ENCODE measurements at places on chromosomes 3 and 15.

- DNase-seq = no peak
These were observed 12.5 kb downstream of the FAM162A start for GRCh38 chr3:122396511-122396910.

- DNase-seq = no peak
These were observed 1106.4 kb downstream of the SI start for GRCh38 chr3:163971861-163972260.

DNA sequence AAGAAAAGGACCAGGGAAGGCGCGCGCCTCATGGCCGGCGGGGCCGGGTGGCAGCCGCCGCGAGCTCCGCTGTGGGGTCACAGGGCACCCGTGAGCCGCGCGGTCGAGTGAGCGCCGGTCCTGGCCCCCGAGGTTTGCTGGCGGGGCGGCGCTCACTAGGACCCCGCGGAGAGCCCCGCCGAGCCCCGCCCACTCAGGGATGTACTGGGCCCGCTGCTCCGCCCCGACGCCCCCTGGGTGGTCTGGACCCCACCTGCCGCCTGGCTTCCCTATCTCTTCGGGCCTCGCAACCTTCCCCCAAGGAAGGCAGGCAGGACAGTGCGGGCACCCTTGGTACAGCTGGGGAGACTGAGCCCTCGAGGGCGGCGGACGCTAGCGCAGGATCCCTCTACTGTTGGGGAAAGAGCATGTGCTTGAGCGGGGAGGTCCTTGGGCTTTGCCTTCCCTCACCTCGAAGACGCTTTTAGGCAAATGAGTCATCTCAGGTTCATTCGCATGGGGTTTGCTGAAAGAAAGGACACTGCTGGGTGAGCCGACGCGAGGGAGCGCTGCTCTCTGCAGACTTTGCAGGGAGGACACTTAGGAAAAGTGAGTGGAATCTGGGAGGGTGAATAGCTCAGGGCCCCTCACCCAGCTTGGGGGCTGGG is at the start of gene CHRNB4:
Gene CHRNB4 (minus strand): TSS at position 109 of the 647 bp plus-strand sequence. CDS start 77 bp downstream, at position 32.
- DNase-seq = no peak

DNA sequence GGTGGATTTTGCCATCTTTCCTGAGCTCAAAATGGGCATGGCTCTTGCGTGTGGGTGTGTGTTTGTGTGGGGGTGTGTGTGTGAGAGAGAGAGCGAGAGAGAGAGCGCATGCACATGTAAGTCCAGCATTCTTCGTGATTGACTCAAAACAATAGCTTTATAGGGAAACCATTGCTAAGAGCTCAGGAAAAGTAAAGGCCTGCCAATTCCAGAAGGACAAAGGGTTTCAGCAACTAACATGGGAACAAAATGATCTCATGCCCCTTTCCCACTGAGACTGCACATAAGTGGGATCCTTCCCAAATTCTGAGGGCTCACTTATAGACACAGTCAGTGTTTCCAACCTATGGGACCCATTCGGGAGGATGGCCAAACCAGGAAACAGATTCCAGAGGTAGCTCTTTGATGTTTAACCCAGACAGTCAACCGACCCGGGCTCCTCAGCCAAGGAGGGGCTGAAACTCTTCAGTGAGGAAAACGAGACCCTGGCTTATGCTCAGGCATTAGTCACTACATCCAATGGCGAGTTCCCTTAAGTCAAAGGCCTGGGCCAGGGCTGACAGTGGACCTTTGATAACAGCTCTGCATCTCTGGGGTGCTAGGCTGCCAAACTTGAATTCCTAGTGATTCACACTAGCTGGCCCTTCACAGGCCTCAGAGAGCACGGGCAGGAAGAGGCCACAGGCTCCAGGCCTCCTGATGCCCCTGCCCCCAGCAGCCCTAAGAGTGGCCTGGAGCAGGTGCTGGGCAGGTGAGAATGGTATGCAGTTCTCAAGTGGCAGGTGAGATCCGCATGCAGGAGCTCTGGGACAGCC is 305.0 kb upstream of the C2CD4B start:
- DNase-seq = no peak

GRCh38 chr3:190780524-190780923 is 82.0 kb downstream of the GMNC start:
- no peak for DNase-seq

- no peak for DNase-seq
These were observed 148.0 kb upstream of the OSTN start for GRCh38 chr3:191051037-191051436.

DNA sequence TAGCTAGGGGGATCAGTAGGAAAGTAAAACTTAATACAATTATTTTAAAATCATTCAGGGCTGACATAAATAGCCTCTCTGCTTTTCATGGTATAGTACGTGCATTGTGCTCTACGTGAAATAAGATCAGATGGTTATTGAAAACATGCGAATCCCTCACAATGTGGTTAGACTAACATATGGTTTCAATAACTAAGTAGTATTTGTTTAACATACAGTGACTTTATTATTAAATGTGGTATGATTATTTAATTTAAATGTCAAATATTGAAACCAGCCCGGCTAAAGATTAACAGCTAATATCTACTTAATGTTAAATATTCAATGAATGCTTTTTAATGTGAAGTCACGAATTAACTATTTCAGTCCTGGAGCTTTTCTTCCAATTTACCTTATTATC is 473.9 kb upstream of the THBS1 start:
- no peak for DNase-seq

GRCh38 chr3:37456270-37456708 is 281.9 kb upstream of the LRRFIP2 start:
- no peak for DNase-seq

- DNase-seq = no peak
These were observed 11.3 kb upstream of the PYGO1 start for GRCh38 chr15:55599439-55599838.

DNA sequence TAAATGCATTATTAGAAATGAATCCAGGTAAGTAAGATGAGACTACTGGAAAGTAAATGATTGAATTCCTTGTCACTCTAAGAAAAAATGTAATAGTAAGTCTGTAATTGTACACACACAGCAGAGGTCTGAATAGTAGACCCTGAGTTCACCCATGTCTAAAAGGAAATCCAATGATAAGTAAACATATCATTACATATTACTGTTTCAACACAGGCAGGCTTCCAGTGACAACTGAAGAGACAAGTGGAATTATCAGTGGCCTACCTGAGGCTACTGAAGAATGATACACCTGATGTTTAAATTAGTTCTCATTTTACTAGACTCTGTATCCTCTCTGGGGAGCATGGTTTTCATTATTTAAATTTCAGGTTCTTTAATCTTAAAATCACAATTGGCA is 6.2 kb upstream of the CCNL1 start:
- no peak for DNase-seq

DNA sequence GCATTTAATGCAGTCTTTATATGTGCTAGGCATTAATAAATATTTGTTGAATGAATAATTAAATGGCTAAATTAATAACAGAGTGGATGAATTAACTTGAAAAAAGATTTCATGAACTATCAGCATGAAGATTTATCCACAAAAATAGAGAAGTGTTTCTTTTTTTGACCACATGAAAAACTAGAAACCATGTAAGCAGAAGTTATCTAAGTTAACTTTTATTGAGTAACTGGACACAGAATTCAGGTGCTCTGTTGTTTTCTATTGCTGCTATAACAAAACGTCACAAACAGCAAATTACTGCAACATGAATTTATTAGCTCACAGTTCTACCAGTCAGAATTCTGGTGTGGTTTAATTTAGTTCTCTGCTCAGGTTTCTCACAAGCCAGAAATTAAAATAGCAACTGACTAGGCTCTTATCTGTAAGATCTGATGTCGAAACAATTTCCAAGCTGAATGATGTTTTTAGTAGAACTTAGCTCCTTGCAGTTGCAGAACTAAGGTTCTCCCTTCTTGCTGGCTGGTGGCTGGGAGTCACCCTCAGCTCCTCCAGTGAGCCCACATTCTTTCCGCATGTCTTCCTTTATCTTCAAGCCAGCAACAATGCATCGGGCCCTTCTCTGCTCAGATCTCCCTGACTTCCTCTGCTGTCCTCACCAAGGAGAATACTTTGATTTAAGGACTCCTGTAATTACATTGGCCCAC is 810.2 kb upstream of the ALCAM start:
- no peak for DNase-seq

- no peak for DNase-seq
These were observed 30.2 kb downstream of the MUC20 start for GRCh38 chr3:195750797-195751520.

DNA sequence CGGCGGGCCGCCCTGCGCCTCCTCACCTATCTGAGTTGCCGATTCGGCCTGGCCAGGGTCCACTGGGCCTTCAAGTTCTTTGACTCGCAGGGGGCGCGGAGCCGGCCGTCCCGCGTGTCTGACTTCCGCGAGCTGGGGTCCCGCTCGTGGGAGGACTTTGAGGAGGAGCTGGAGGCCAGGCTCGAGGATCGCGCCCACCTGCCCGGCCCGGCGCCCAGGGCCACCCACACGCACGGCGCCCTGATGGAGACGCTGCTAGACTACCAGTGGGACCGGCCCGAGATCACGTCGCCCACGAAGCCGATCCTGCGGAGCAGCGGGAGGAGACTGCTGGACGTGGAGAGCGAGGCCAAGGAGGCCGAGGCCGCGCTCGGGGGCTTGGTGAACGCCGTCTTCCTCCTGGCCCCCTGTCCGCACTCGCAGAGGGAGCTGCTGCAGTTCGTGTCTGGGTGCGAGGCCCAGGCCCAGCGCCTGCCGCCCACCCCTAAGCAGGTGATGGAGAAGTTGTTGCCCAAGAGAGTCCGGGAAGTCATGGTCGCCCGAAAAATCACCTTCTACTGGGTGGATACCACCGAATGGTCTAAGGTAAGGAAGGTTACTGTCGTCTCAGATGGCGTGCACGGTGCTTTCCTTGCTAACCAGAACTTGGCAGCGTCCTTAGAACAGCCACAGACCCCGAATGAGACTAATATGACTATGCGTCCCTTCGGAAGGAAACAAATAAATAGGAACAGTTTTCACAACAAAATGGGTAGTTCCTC is 567 bp downstream of the TICRR start:
- DNase-seq = peak; percentile 17

GRCh38 chr3:48546203-48546829 is 10.3 kb downstream of the PFKFB4 start:
- DNase-seq = no peak

DNA sequence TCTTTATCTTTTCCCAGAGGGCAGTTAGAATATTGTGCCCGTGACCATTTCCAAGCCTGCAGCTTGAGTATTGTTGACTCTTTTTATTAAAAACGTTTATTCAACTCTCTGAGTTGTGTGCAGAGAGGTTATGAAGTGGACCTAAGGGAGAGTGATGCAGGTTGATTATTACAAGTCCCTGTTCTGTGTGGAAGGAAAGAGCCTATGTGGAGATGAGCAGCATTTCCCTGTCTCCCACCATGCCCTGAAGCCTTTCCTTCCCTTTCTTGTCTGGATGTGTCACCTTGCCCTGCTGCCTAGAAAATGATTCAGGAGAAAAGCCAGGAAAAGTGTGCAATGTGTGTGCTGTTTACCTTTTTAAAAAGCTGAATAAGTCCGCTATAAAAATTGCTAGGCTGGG is 19.4 kb downstream of the ZPLD1 start:
- no peak for DNase-seq

DNA sequence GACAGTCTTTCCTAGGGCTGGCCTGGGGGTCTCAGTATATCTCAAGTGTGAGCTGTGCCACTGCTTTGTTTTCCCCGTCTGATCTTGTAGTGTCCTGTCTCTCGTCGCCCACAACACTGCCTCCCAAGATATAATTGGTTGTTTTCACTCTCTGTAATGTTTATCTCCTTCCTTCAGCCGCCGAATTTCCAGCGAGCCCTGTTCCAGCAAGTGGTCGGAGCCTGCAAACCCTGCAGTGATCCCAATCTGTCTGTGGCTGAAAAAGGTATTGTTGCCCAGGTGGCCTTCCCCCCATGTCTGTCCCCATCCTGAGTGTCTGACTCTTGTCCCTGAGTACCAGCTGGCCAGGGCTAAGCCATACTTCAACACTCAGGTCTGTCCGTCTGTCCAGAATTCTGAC is 9.5 kb upstream of the MANF start:
- no peak for DNase-seq

DNA sequence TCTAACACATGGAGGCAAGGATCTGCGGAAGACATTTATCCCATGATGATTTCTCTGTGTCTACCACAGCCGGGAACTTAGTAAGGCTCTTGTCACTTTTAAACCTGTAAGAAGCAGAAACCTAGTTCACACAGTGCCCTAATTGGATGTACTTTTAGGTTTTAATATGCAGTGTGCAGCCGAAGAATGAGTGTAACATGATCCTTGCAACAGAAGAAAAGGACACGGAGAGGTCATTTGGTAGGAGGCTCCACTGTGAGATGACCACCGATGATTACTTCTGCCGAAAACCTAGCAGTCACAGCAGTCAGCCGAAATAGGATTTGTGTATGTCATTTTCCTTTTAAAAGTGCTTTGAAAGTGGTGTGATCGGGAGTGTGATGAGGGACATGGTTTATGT is 6.8 kb downstream of the CACNA1D start:
- no peak for DNase-seq

GRCh38 chr3:148309390-148310035 is 388.2 kb upstream of the AGTR1 start:
- no peak for DNase-seq

DNA sequence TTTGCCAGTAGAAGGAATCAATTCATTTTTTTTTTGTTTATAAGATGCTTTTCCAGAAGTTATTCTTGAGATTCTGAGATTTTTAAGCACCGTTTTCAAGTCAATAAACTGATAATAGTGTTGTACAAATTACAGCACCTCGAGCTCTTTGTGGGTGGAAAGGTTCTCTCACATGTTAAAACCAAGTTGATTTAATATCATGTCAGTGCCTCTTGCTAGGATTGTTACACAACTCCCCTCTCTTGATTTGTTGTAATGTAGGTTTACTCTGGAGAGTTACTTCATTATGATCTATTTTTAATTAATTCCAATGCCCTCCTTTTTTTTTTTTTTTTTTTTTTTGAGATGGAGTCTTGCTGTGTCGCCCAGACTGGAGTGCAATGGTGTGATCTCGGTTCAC is 25.8 kb upstream of the UBXN7 start:
- no peak for DNase-seq

DNA sequence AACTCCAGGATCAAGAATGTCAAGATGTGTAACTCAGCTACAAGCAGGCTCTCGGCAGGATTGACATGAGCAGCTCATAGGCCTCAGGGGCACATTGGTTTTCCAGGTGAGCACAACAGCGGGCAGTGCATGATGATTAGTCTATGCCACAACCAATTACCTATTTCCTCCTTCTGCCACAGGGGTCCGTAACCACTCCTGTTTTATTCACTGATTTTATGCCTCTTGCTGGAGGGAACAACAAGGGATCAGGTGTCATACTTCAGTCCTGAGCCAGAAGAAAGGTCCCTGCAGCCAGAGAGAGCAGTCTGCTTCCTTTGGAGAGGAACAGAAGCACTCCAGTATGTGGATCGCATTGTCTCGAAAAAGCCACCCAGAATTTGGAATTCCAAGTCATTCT is 35.1 kb upstream of the PTPRG start:
- DNase-seq = no peak

- no peak for DNase-seq
These were observed 21.0 kb upstream of the CCDC174 start for GRCh38 chr3:14630404-14631100.

GRCh38 chr3:112097378-112097777 is 11.2 kb downstream of the C3orf52 start:
- DNase-seq = no peak

Data from stimulated activated CD4-positive, alpha-beta T cell treated with anti-CD3 and anti-CD28 coated beads, Interleukin-12 subunit alpha, Interleukin-12 subunit beta, amount 100 ng/mL, for 24 hours (primary cell).